ENCODE measurements at places on chromosomes 7 and 10. TPM values are rescaled to one million over a fixed set of nuclear protein-coding genes. Genes with fewer than 3 reads are reported as not detected.

DNA sequence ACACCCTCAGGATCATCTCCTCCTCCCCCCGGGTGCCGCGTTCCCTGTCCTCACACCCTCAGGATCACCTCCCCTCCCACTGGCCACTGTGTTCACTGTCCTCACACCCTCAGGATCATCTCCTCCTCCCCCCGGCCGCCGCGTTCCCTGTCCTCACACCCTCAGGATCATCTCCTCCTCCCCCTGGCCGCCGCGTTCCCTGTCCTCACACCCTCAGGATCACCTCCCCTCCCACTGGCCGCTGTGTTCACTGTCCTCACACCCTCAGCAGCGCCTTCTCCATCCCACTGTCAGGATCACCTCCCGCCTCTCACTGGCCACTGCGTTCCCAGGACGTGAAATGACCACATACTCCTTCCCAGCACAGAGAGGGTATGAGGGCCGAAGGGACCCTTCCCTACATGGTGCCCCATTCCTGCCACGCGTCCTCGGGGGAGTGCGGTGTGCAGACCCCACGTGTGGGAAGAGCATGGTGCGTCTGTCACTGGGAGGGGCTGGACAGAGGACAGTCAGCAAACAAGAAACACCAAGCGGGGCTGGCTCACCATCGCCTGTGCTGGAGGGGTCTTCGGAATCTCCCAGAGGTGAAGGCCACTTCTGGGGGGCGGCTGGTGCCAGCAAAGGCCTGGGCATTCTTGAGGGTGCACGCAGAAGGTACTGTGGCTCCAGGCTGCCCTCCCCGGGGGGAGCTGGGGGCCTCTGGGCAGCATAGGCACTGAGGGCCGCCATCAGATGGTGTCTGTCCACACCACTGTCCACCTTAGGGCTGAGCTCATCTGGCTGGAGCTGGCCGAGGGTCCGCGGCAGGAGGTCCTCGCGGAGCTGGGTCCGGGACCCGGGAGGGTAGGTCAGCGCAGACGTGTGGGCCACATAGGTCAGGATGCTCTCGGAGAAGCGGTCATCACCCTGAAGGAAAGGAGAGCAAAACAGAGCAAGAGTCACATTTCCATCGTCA lies 421.0 kb downstream of the PTPRN2 start:
- no peaks in the 10 kb centered on the region for H3K4me1 ChIP-seq
- H3K36me3 ChIP-seq = no peaks in the 10 kb centered on the region
- H3K27me3 ChIP-seq = no peaks in the 10 kb centered on the region
- no peak overlapping the region for H3K4me3 ChIP-seq
- no peak for DNase-seq

DNA sequence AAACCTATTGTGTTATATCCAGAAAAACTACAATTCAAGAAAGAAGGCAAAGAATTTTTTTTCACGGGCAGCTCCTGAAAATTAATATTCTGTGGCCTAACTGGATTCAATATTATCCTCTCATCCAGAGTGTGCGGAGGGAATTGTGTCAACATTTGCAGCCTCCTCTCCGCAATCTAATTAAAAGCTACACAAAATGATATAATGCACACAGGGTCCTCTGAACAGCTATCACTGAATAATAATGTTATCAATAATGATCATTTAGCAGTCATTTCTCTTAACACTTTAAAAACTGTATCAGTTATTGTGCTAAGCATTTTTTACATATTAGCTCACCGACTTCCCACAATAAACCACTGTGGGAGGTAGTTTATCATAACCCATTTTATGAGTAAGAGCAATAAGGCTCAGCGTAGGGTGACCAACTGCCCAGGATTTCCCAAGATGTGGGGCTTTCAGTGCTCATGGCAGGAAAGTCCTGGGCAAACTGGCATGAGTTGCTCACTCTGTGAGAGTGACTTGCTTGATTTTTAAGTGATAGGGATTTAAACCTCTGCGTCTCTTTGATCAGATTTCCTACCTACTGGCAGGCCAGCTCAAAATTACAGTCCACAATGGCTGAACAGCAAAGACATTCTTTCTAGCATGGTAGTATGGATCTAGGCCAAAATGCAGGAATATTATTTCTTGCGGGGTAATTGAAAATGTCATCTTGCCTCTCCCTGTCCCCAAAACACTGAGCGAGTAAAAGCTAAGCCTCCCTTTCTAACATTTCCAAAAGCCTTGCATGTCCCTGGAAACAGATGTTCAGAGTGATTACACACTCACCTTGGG lies 65.7 kb downstream of the AOAH start:
- no peak overlapping the region for H3K4me3 ChIP-seq
- peaks cover 15% of the 10 kb centered on the region for H3K36me3 ChIP-seq
- no peaks in the 10 kb centered on the region for H3K27me3 ChIP-seq
- peak overlapping the region; percentile 4 for H3K27ac ChIP-seq

GRCh38 chr7:42035210-42035609 lies 201.8 kb downstream of the GLI3 start:
- no peak overlapping the region for H3K27ac ChIP-seq
- no peaks in the 10 kb centered on the region for H3K27me3 ChIP-seq
- H3K4me3 ChIP-seq = no peak overlapping the region

DNA sequence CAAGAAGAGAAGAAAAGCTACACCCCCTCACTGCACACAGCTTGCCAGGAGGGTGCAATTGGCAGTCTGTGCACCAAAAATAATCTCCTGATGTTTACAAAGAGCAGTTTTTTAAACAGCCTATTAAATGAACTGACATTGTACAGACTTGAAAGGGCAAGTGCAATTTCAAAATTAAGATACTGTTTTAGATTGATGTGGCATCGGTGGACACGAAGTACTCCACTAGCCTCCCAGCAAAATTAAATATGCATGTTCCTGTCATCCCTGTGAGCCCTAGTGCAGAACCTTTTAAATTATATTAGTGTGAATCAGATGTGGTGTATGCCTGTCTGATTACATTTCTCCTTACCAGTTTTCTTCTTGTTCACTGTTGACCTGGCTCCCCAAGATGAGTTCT lies 87.9 kb downstream of the WIPF3 start:
- H3K27me3 ChIP-seq = no peaks in the 10 kb centered on the region
- DNase-seq = no peak
- no peaks in the 10 kb centered on the region for H3K36me3 ChIP-seq
- H3K27ac ChIP-seq = no peak overlapping the region
- no peaks in the 10 kb centered on the region for H3K4me1 ChIP-seq

- DNase-seq = no peak
- no peaks in the 10 kb centered on the region for H3K4me1 ChIP-seq
- no peaks in the 10 kb centered on the region for H3K27me3 ChIP-seq
- H3K36me3 ChIP-seq = no peaks in the 10 kb centered on the region
- no peak overlapping the region for H3K4me3 ChIP-seq
- H3K27ac ChIP-seq = no peak overlapping the region
Observed at GRCh38 chr7:84939888-84940287, 247.0 kb downstream of the SEMA3D start.

- peaks cover 23% of the 10 kb centered on the region for H3K4me1 ChIP-seq
- H3K27ac ChIP-seq = no peak overlapping the region
- H3K4me3 ChIP-seq = peak overlapping the region; percentile 74
- H3K27me3 ChIP-seq = peaks cover 36% of the 10 kb centered on the region
- DNase-seq = peak; percentile 71
- H3K36me3 ChIP-seq = no peaks in the 10 kb centered on the region
Observed at GRCh38 chr7:6530626-6531491, 20.4 kb downstream of the GRID2IP start.

Gene GRM3
- total RNA-seq = not detected

Gene PRSS2
- not detected for total RNA-seq

Gene WNT8B
- 0.16 TPM for total RNA-seq
